ENCODE measurements at places on chromosomes 3 and 15. TPM values are rescaled to one million over a fixed set of nuclear protein-coding genes. Genes with fewer than 3 reads are reported as not detected.

DNA sequence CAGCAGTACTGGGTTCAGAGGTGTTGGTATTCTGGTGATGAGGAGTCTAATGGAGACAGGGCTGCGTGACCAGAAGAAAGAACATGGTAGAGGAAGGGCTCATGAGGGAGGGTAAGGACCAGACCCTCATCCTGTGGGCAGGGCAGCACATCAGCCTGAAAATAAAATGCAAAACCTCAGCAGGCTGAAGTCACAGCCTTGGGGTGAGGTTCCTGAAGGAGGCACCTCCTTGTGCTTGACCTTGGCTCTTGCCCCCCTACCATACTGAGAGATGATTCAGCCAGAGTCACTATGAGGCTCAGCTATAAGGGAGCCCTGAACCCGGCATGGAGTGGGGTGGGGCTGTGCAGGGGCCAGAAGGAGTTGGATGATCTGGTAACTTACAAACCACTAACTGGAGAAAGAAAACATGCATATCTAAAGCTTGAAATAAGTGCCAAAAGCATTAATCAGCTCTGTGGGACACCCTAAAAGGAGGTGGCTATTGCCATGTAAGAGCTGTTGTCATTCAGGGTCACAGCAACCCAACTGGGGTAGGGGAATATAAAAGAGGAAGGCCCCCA, 60.2 kb downstream of the CORO2B start:
- H3K27me3 ChIP-seq: no peaks in the 10 kb centered on the region
- H3K27ac ChIP-seq: peak overlapping the region; percentile 88
- H3K4me1 ChIP-seq: peaks cover 9% of the 10 kb centered on the region
- H3K36me3 ChIP-seq: no peaks in the 10 kb centered on the region
- no peak for DNase-seq

The CADM2 gene
- 6.9 TPM for total RNA-seq

DNA sequence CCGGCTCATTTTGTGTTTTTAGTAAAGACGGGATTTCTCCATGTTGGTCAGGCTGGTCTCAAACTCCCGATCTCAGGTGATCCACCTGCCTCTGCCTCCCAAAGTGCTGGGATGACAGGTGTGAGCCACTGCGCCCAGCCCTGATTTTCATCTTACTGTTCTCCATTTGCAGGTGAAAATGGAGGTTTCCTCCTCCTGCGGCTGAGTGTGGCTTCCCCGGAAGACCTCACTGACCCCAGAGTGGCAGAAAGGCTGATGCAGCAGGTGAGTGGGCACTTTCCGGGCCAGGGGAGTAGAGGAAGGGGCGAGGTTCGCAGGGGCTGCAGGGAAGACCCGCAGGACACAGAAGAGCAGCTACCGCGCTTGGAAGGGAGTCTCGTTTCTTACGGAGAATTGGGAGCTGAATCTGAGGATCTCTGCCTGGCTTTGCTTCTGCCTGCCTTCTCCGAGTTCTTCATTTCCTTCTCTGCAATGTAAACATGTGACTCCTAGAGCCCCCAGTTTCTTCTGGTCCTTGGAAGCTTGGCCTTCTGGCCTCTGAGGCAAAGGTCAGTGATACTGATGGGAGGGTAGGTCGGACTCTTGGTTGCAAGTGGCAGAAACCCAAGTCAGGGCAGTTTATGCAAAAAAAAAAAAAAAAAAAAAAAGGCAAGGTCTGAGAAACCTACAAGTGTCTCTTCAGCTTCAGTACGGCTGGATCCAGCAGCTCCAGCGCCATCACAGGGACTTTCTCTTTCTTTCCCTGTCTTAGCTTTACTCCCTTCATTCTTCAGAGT, 8.9 kb downstream of the MUC20 start:
- DNase-seq: no peak
- no peak overlapping the region for H3K4me3 ChIP-seq
- H3K36me3 ChIP-seq: no peaks in the 10 kb centered on the region
- H3K4me1 ChIP-seq: no peaks in the 10 kb centered on the region
- no peaks in the 10 kb centered on the region for H3K27me3 ChIP-seq
- no peak overlapping the region for H3K27ac ChIP-seq

- no peaks in the 10 kb centered on the region for H3K36me3 ChIP-seq
- peak overlapping the region; percentile 19 for H3K4me3 ChIP-seq
- DNase-seq: no peak
- no peaks in the 10 kb centered on the region for H3K4me1 ChIP-seq
- H3K27ac ChIP-seq: peak overlapping the region; percentile 53
Observed at GRCh38 chr3:186241910-186242821, 119.9 kb downstream of the DGKG start.

Data from breast epithelium (tissue), 4 donors.